Left colon (tissue), 2 donors: ENCODE measurements at places on chromosomes 5 and 9. TPM values are rescaled to one million over a fixed set of nuclear protein-coding genes. Genes with fewer than 3 reads are reported as not detected.

The LECT2 gene
- not detected for total RNA-seq

DNA sequence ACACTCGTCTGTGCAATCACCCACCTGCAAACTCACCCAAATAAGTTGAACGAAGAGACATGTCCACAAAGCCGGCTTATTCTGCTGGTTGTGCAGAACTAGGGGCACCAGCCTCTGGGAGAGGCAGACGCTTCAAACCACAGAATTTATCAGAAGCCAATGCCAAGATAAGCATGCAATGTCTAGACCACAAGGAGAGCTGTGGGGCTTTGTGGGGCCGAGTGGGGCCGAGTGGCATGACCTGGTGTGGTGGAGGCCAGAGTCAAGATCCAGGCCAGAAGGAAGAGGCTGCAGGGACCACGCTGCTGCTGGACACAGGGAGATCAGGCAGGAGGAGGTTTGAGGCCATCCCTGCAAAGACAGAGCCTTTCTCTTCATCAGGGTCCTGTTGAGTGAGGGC, 259.0 kb downstream of the IRX2 start:
- DNase-seq: no peak

DNA sequence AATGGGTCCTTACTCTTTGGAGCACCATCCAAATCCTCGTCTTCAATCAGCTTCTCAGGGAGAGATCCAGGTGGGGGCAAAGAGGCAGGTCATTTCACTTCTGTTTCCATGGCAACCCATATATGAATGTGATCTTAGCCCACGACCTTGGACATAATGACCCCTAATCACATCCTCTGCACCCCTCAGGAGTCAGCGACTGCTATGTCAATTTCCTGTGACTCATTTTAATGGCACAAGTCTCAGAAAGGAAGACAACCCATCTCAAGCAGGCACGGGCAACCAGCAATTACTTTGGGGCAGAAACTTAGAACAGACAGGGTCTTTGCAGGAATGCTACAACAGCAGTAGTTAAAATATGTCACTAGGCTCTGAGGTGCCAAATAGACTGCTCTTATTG, 591.2 kb downstream of the TLR4 start:
- no peak for DNase-seq

DNA sequence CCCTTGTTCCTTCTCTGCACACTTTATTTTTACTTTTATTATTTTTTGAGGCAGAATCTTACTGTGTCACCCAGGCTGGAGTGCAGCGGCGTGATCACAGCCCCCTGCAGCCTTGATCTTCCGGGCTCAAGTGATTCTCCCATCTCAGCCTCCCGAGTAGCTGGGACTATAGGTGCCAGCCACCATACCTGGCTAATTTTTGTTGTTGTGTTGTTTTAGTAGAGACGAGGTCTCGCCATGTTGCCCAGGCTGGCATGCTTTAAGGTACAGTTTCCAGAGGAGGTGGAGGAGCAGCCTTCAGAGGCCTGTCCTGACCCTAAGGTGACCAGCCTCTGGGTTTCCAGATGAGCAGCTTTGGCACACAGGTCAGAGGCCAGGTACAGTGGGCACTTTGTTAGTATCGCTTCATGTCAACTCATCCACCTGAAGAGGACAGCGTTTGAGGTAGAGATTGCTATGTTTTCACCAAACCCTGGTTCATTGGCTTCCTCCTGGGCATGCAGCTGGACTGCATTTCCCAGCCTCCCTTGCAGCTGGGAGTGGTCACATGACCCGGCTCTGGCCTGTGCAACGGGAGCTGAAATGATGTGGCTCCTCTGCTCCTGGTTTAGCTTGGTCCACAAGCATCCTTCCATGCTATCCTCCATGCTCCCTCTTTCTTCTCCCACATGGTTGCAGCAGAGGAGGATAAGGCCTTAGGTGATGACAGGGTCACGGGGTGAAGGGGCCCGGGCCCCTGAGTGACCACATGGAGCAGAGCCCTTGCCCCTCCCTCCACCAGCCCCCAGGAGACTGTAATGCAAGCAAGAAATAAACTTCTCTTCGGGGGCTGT, 139.3 kb upstream of the IER5L start:
- peak; percentile 44 for DNase-seq

DNA sequence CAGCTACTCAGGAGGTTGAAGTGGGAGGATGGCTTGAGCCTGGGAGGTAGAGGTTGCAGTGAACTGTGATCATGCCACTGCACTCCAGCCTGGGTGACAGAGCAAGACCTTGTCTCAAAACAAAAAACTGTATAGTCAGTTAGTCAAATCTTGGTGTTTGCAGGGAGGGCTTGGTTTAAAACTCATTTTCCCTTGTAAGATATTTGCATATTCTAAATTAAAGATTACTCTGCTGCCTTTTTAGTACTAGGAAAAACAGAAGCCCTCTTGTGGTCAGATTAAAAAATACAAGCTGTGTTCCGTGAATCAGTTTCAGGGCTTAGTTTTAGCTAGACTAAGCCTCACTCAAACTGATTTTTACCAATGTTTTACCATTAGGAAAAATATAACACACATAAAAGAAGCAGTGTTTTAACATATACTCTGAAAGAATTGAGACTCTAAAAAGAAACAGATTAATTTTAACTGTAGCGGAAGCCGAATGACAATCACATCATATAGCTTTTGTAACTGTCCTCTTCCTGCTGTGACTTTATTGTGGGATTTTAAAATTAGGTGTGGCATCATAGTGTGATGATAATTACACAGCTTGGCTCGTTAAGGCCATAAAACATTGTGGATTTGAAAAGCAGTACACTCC, 84.9 kb upstream of the BASP1 start:
- DNase-seq: no peak

- DNase-seq: no peak
Observed at GRCh38 chr9:15243081-15243480, 63.9 kb downstream of the TTC39B start.

DNA sequence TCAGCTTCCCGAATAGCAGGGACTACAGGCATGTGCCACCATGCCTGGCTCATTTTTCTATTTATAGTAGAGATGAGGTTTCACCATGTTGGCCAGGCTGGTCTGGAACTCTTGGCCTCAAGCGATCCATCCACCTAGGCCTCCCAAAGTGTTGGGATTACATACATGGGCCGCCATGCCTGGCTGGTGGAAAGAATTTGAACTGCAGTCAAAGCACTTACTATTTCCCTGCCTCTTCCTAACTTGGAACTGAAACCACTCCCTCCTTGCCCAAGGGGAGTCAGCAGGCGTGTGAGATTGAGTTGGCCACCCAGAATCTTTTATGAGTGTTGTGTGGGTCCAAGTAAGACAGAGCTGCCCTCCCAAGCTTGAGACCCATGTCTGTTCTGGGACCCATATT, 86.1 kb upstream of the PTPN3 start:
- no peak for DNase-seq

- DNase-seq: no peak
Observed at GRCh38 chr5:179833056-179833708, 12.5 kb downstream of the SQSTM1 start.

DNA sequence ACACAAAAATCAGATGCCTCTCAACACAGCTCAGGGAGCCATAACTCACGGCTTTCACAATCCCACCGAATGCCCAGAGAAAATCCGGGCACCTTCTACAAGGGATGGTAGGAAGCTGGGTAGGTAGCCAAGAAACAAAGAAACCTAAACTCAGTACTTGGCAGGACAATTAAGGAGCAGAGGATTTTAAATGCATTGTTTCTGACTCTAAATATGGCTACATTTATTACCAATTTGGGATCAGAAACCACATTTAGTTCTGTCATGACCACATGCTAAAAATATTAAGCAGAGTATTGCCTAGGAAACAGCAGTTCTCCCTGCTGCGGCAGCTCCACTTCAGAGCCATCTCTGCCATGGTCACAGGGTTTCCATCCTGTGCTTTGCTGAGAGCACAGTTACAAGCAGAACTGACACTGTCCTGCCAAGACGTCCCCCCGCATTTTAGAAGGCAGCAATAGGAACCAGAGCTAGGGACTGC, 57.5 kb downstream of the SIL1 start:
- DNase-seq: no peak

The SV2C gene
- total RNA-seq: 0.24 TPM

DNA sequence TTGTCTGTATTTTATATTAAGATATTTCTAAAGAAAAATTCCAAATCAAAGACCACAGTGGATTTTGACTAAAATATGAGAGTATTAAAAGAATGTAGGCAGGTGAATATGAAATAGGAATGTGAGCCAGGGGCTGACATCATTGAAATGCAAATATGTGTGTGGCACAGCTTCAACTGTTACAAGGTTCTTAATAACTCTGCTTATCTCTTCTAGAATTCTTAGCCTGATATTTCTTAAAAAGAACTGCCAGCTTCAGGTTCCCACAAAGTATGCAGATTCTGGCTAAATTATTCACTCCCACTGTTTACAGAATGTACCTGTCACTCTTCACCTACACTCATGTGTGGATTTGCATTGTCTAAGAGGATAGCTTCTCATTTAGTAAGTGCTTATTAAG, 274.4 kb downstream of the DIRAS2 start:
- DNase-seq: no peak

DNA sequence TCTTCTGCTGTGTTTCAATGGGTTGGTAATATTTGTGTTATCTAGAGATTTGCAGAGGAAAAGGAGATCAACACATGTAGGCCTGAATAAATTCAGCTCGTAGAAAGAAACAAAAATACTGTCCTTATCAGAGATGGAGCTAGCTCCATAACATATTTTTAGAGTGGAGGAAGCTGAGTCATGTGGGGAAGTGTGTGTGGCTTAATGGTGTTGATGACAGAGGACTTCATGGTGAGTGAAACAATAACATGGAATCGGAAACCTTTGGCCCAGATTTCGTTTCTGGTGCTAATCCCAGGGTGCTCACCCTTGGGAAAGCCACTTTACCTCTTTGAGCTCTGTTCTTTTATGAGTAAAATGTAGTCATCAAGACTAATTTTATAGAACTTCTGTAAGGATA, 825.0 kb downstream of the TLR4 start:
- DNase-seq: no peak
